ENCODE measurements at places on chromosomes 16 and 17. TPM values are rescaled to one million over a fixed set of nuclear protein-coding genes. Genes with fewer than 3 reads are reported as not detected.

DNA sequence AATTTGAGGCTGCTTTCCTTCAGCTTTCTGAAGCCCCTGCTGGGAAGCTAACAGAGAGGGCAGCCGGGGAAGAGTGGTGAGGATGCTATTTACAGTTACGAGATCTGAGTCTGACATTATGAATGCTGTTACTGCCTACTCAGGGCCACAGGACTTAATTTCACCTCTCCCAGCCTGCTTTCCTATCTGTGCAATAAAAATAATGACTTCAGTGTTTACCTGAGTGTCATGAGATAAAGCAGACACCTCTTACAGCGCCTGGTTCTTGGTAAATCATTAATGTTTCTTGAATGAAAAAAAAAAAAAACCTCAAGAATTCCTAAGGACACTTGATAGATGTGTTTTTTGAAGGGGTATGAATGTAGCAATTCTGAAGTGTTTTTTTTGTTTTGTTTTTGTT is 24.2 kb upstream of the CPHXL start:
- DNase-seq = no peak

- no peak for DNase-seq
These were observed 1.4 kb upstream of the CYB561 start for GRCh38 chr17:63447471-63448009.

GRCh38 chr17:17375841-17376240 is 72.7 kb downstream of the NT5M start:
- no peak for DNase-seq

DNA sequence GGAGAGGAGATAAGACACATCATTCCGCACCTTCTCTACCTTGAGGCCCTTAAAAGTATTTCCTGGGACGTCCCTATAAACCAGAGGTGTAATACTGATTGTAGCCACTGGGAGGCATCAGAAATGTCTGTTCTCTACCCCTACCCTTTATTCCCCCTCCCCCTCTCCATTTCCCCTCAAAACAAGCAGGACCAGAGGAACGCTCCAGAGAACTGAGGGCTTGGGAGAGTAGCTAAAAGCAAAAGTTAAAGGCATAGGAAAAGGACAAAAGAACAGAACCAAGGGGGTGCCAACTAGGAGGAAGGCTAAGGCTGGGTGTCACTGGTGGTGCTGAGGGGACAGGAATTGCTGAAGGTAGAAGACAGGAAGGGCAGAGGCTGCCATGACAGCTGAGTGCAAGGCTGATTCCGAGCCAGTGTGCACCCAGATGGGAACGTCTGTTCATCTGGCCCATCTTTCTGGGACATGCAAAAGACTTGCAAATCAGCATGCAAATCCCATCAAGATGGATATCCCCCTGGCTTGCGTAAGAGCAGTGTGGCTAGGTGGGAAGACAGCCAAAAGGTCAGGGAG is 6.7 kb downstream of the CAMTA2 start:
- DNase-seq = peak; percentile 53

DNA sequence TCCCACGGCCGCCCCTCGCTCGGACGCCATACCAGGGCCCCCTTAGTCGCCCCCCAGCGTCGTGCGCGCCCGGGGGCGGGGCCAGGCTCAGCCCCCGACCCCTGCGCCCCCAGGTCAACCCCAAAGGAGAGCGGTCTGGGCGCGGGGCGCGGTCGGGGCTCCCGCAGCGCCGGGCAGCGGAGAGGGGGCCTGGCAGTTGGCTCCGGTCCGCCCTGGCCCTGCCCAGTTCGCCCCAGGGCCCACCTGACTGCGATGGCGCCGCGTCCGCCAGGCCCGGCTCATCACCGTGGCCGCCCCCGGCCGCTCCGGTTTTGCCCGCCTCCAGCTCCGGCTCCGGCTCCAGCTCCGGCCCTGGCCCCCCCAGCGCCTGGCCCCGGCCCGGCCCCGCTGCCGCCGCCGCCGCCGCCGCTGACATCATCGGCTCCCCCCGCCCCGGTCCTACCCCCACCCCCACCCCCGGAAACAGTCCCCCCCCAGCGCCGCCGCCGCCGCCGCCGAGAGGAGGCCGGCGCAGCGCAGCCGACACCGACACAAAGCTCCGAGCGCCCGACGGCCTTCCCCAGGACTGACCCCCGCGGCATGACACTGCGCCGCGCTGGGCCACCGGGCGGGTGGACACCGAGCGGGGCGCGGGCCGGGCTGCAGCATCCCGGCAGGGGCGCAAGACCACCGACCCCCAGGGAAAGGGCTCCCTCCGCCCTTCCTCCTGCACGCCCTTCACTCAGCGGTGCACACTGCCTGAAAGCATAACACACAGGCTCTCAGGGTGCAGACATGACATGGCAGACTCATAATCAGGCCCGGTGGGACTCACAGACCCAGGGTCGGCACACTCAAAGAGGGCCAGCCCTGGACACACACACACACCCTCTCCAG is at the start of gene ZBTB4:
ZBTB4 (minus strand) TSS at position 419 of the 876 bp plus-strand sequence. CDS start 12,830 bp downstream, outside the sequence.
- peak; percentile 84 for DNase-seq

DNA sequence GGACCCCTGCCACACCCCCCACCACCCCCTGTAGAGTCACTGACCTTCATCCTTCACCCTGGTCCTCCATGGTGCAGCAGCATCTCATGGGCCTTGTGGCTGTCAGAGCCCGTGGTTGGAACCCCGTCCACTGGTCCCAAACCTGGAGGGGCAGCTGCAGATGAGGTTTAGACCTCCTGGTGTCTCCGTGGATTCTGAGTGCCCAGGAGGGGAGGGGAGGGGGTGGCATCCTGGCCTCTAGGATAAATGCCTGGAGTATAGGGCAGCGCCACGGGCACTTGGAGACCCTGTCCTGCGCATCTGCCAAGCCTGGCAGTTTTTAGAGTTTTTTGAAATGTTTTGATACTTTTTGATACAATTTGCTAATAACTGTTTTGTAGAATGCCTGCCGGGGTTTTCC is 17.5 kb downstream of the KLHL36 start:
- DNase-seq = no peak

DNA sequence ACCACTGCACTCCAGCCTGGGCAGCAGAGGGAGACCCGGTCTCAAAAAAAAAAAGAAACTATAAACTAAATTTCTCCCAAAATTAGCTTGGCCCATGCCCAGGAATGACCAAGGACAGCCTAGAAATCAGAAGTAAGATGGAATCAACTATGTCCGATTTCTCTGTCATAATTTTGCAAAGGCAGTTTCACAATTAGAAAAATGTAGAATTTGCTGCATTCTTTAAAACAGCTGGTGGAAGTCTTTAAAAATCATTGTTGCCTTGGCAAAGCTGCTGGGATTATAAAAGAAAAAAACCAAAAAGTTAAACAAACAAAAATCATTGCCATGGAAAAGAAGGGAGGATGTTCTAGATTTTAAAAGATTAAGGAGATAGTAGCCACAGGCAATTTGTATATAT is 32.4 kb downstream of the WWP2 start:
- DNase-seq = no peak

- DNase-seq = no peak
These were observed 154.8 kb downstream of the XYLT1 start for GRCh38 chr16:17316005-17316404.

DNA sequence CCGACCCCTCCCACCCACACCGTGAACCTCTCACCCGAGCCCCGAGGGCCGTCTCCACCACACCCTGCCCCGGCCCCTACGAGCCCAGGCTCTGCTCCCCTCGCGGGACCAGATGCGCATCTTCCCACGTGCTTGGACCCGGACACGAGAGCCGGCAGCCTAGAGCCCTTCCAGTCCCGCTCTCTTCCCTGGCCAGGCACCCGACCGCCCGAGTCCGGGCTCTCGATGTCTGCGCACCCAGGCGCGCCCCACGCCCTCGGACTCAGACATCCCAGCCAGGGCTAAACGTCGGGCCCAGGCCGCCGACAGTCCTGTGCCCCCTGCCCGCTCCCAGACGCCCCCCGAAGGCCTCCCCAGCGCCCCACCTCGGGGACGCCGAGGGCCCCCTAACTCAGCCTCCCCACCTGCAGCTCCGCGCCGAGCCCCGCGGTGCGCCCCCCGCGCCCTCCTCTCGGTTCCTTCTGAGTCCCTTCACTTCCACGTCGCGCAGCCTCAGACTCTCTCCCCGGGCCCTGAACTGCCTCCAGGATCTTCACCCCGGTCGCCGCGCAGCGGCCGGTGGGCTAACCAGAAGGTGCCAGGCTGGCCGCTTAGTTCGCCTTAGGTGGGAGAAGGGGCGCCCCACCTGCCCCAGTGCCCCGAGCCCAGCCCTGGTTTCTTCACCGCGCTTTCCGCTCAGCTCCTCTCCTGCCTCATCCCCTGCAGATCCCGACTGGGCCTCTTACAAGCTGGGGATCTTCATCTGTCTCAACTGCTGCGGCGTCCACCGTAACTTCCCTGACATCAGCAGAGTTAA is 688 bp downstream of the ADAP2 start:
- DNase-seq = no peak

DNA sequence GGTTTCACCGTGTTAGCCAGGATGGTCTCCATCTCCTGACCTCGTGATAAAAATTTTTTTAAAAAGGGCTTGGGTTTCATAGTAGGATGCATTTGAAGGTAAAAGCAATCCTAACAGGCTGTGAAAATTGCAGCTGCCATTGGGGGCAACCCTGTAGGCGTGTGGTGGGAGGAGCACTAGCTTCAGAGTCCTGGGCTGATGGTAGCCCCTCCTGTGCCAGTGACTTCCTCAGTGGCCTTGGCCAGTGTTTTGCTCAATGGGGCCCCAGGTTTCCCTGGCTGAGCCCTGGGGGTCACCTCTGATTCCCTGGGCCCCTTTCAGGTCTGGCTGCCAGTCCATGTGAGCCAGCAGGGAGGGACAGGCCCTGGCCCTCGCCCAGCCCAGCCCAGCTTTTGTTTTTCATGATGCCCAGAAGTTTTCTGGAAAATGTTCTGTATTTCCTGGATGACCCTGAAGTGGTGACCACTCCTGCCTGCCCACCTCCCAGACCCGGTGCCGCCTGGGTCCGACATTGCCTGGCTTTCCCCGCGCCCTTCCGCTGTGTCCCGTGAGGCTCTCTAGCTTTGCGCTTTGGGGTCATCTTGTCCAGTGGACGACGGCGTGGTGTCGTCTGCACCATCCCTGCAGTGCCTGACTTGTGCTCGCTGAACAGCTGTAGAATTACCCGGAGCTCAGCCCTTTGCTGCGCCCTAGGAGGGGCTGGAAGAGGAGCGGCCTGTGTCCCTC is 9.4 kb downstream of the MGRN1 start:
- DNase-seq = no peak

DNA sequence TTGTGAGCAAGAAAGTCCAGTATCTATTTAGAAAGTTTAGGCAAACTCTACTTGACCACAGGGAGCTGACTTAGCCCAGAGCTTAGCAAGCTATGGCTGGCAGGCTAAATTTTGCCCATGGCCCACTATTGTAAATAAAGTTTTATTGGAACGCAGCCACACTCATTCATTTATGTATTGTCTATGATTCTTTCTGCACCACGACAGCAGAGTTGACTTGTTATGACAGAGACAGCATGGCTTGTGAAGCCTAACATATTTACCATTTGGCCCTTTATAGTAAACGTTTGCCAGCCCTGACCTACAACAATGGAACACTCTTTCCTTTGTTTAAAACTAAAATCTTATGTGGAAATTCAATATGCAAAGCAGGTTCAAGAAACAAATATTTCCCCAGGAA is 100.0 kb upstream of the ZFHX3 start:
- DNase-seq = no peak

DNA sequence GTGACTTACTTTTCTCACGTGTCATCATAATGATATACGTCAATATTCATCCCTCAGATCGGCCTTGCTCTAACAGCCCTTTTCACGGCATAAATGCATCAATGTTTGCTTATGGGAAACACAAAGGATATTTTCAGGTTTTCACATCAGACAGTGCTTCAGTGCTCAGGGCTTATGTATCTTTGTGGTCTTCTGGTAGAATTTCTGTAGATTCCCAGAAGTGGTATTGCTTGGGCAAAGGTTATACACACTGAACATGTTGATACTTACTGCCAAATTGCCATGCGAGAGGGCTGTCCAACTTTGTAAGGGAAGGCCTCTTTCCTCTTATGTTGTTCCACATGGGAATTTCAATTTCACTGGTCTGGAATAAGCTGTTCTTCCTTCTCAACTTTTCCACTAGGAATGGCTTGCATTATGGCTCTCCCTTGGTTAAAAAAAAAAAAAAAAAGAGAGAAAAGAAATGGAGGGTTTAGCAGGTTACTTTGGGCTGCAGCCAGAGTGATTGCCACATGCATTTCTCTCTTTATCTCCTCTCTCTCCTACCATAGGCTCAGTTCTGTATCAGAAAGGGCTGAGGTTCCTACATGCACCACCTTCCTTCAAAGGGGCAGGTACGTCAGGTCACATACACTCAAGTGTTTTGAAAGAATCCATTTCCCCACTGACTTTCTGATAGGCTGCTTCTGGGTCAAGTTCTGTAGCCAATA is 19.3 kb downstream of the DHODH start:
- DNase-seq = no peak

TNFRSF13B gene
- not detected for total RNA-seq

FOXC2 gene
- 0.41 TPM for total RNA-seq

MYO15B gene
- 19.6 TPM for total RNA-seq
